AG09319 (cell line): ENCODE measurements at places on chromosomes 11 and 22.

GRCh38 chr11:12827929-12828812, 153.9 kb downstream of the TEAD1 start:
- DNase-seq = no peak

DNA sequence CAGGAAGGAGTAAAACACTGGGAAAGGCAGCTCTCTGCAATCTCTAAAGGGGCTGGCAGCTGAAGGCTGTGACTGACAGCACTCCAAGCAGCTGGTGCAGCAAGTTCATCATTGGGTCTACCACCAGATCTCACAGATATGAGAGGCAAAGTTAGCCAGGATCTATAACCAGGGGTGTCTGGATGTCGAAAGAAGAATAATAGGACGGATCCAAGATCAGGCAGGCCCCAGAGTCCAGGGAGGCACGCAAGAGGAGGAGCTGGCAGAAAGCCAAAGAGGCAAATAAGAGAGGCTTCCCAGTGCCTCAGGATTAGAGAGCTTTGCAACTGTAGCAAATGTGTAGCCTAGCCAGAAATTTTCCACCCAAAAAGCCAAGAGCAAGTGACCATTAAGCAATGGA, 77.1 kb downstream of the RBMXL2 start:
- DNase-seq = no peak

- DNase-seq = no peak
Measured at GRCh38 chr11:37929100-37929653, 1331.1 kb upstream of the RAG2 start.

- no peak for DNase-seq
Measured at GRCh38 chr11:114054806-114055205, 4.7 kb upstream of the ZBTB16 start.

DNA sequence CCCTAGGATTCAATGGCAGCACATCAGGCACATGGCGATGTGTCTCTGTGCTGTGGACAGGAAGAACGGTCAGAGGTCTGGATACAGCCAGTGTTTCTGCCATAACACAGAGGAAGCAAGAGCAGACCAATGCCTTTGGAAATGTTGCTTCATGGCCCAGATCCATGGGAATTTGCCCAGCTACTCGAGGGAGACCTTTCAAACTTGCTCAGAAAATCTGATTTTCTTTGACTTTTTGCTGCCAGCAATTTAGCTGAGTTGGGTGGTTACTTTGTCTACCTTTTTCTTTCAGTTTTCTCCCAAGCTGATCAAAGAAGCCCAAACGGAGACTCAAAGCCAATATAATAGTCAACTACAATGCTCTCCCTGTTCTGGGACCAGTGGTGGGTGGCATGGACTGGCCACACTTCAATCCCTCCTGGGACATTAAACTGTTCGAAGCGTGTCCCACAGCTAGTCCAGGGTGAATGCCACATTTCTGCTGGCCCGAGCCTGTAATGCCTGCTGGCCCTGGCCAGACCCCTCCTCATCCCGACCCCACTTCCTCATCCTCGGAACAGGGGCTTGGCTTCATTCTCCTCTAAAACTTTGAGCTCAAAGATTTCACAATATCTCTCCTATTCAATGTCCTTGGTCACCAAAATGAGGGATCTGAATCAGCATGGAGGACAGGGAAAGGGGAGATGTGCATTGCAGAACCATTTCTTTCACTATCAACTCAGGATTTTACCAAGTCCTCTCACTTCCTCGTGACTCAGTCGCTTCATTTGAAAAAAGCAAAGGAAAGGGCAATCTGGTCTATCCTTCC, 93.3 kb downstream of the ABTB2 start:
- DNase-seq = no peak

DNA sequence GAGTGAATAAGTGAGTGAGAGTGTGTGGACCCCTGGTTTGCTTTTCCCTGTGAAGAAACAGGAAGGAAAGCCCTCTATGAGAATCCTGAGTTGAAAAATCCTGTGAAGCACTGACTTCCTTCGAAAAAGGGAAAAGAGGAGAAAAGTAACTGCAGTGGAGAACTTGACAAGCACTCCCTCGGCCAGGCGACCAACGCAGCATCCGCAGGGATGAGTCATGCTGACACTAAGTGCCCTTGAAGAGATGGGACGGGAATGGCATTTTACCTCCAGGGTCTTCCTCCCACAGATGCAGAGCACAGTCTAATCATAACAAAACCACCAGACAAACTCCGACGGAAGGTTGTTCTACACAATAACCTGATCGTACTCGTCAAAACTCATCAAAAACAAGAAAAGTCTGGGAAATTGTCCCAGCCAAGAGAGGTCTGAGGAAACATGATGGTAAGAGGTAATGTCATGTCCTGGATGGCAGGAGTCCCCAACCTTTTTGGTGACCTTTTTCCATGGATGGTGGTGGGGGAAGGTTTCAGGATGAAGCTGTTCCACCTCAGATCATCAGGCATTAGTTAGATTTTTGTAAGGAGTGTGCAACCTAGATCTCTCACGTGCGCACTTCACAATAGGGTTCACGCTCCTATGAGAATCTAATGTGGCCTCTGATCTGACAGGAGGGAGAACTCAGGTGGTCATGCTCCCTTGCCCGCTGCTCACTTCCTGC, 132.2 kb upstream of the B3GAT1 start:
- no peak for DNase-seq

DNA sequence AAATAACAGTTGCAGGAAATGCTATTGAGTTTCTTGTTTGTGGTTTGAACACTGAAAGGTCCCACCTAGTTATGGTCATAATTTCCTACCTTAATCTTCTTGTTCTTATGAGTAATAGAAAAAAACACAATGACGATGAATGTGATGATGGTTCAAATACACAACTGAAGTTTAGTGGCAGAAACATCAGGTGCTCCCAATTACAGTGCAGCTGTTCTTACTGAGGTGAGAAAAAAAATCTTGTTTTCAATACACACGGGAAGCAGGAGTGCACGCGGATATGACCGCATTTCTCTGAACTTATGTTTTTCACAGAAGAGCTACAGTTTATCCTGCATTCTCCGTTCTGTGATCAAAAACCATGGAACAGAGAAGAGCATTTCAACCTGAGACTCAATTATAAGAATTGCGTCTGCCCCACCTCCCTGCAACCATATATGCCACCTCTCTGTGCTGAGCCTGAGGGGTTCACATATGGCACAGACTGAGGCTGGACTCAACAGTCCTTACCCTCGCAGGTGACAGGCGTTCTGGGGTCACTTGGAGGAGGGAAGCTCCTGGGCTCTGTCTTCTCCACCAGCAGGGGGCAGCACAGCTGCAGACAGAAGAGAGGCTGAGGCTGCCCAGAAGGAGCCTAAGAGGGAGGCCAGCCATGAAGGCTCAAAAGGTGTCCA, 99.7 kb upstream of the IGLL5 start:
- no peak for DNase-seq

DNA sequence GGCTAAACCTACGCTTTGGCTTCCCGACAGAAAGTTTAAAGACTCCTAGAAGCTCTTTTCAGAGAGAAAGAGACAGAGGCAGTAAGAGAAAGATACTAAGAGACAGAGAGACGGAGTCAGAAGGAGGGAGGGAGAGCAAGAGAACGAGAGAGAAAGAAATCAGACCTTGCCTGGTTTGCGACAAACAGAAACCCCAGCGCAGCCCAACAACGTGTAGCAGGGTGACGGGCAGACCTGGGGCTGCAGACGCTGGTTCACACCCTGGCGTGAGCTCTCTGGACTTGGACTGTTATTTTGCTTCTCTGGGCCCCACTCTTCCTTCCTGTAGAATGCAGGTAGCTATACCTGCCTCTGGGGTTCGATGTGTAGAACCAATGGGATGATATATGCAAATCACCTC, 244.4 kb upstream of the SYN3 start:
- no peak for DNase-seq

GRCh38 chr11:35803115-35803514, 140.5 kb downstream of the TRIM44 start:
- no peak for DNase-seq

DNA sequence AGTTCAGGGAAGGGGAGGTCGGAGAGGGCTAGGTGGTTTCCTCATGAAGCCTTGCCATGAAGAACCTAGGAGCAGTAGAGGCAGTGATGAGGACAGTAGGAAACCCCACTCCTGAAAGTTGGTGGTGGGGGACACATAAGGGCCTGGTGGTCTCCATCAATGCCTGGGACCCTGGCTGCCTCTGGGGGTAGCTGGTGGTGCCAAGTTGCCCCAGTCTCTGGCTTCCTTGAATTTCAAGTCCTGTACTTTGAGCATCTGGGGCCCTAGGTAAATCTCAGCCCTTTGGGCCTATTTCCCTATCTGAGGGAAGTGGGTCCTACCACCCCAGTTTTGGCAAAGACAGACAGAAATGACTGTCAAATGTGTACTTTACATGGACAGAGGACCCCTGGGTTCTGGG, 28.1 kb downstream of the AMPD3 start:
- DNase-seq = no peak

DNA sequence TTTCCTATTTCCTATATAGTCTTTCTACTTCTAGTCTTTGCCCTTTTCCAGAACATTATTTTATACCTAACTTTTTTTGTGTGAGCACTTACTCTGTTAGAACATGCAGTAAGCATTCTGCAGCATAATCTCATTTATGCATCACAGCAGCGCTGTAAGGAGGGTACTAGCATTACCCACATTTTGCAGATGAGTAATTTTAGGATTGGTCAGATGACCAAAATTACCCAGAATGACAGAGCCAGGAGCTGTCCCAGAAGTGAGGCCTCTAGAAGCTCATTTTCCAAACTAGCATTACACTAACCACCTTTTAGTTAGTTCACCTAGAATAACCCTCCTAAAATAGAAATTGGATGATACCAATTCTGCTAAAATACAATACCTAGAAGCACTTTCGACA, 47.1 kb upstream of the ARHGAP32 start:
- DNase-seq = no peak

DNA sequence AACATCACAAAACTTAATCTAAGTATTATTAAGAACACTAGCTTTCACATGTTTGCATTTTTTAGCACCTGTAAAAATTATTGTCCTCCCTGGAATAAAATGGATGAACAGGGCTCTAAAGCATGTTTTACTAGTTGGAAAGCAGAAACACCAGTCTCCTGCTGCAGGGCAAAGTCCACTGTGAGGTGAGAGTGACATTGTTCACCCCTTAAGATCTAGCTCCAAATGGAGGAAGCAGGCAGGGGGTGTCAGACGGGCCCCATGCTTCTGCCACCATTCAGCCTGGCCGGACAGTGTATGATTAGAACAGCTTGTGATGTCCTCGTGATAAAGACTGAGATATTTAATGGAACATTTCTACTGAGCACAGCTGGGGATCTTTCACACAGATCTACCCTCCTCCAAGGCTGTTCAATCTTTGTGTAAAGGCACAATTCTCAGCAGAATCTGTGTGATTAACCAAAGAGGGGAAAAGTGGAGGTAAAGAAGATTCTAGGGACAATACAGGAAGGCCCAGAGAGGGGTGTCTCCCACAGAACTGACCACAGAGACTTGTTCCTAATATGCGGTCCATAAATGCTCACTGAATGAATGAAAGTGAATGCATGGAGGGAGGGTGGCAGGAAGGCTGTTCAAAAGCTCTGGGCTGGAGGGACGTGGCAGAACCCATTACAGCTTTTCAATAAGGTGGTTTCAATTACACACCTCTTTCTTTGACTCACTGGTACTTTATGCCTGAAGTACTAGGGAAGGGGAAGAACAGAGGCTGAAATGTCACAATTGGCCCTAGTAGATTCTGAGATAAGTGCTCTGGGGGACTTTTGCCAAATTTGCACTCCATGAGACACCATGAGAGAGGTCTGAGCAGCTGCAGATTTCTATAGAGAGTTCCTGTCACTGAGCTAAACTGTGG, 239.1 kb upstream of the ARHGAP20 start:
- DNase-seq = no peak

- DNase-seq = no peak
Measured at GRCh38 chr11:98834776-98835175, 186.0 kb upstream of the CNTN5 start.

GRCh38 chr11:68843052-68843561, 1.4 kb upstream of the CPT1A start:
- no peak for DNase-seq
